Activated effector memory CD4-positive, alpha-beta T cell treated with anti-CD3 and anti-CD28 coated beads, Interleukin-2, amount 50 U/mL, for 16 hours (primary cell): ENCODE measurements at places on chromosomes 2 and 18.

DNA sequence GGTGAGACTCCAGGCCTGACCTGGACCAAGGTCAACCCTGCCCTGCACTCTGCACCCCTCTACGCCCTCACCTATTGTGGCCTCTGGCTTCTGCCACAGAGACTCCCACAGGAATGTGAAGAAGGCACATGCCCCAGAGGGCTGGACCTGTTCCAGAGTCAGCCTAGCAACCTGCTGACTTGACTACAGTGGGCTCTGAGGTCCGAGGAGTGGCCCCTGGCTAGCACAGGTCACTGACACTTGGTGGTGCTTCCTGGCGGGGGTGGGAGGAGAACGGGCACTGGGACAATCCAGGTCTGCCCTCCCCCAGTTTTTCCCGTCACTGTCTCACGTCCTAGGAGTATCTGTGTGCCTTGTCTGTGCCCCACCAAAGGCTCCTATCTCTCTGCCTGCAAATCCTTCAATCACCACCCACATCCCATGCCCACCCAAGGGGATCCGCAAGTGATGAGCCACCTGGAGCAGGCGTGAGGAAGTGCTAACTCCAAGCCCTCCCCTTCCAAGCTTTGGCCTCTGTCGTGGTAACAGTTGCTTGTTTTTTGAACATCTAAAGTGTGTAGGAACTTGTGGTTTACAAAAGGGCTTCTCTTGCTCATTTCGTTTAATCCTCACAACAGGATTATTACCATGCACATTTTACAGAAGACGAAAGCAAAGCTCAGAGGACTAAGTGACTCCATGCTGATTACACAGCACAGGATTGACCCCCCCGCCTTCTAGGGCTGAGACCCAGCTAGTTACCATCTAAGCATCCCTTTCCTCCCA is 86.2 kb downstream of the MCFD2 start:
- DNase-seq, result peak; percentile 48

GRCh38 chr2:145065342-145065741 is 545.4 kb upstream of the ZEB2 start:
- no peak for DNase-seq

DNA sequence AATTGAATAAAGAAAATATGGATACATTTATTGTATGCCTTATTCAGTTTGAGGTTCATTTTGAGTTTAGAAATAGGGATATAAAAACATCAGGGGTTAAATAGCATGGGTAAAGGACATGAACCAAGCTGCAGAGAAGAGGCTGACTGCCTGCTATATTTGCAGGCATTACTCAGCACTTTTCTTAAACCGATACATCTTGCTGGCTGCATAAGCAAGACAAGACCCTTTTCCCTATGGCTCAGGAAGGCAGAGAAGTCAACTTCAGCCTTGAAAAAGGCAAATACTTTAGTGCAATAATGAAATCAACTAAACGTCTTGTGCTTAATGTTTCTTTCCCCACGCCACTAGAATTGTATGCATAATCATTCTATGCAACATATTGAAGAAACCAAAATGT is 36.4 kb downstream of the SCN1A start:
- no peak for DNase-seq

GRCh38 chr2:60954139-60954538 is 63.4 kb upstream of the PEX13 start:
- no peak for DNase-seq

DNA sequence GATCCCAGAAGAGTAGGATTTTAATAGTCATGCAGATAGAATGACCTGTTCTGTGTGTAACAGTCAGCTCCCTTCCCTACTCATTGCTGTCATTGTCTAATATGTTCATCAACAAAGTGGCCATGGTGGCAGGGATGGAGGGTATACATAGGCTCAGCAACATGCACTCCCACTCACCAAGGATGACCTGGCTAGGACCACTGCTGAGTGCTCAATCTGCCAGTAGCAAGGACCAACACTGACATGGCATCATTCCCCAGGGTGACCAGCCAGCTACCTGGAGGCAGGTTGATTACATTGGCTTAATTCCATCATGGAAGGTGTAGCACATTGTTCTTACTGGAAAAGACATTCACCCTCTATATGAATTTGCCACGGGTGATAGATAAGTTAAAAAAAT is 401.7 kb upstream of the CELF4 start:
- DNase-seq, result no peak

GRCh38 chr2:147760984-147761383 is 83.8 kb upstream of the ACVR2A start:
- DNase-seq, result no peak

DNA sequence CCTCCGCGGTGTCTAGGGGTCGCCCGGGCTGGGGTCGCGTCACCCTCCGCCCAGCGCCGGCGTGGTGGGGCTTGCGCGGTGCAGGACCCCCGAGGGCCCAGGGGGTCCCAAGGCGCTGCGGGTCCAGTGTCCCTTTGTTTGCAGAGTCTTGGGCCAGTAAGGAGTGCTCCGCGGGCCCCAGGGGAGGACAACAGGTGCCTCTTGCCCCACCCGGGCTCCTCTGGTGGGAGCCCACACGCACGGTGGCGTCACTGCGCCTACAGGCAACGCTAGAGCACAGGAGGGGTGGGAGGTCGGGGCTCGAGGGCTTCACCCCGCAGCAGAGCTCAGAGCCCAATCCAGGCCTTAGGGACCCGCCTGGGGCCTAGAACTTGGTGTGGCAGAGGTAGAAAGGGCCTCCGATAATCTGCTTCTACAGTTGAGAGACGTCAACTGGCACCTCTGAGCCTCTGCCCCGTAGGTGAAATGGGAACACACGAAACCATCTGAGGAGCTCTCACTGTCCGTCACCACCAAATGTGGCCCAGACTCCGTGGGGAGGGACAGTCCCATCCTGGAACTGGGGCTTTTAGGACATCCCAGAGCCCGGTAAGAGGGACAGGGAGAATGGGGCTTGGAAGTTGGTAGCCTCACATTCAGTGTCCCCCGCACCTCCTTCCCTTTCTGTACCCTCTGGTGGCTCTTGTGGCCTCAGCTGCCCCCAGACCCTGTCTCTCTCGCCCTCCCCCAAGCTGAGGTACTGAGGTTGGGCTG is 1.4 kb downstream of the ARID5A start:
- DNase-seq, result peak; percentile 86

- no peak for DNase-seq
These were observed 124.8 kb downstream of the PARD3B start for GRCh38 chr2:204670124-204670523.

GRCh38 chr2:35246702-35247101 is 1108.9 kb upstream of the CRIM1 start:
- DNase-seq, result no peak

GRCh38 chr18:3867236-3867635 is 417.3 kb downstream of the TGIF1 start:
- DNase-seq, result no peak

DNA sequence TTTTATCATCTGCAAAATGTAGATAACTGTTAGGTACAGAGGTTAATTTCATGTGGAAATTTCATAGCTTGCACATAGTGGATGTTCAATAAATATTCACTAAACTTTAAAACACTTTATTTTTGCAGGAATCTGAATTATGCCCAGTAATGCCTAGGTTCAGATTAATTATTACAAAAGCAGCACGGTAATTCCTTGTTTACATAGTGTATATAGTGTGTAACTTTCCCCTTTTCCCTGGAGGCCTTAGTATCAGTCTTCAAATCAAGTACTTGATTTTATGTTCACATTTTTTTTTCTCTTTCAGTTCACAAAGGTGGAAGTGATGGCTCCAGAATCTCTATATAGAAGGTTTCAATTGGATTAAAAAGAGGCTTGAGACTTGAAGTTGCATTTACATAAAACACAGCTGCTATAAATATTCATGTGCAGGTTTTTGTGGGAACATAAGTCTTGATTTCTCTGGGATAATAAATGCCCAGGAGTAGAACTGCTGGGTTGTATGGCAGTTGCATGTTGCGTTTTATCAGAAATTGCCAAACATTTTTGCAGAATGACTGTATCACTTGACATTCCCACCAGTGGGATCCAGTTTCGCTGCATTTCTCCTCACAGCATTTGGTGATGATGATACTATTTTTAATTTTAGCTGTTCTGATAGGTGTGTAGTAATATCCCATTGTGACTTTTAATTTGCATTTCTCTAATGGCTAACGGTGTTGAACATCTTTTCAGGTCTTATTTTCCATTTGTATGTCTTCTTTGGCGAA is 27.6 kb upstream of the LGALSL start:
- DNase-seq, result no peak

GRCh38 chr18:30440351-30440750 is 602.2 kb downstream of the DSC3 start:
- DNase-seq, result no peak

- DNase-seq, result peak; percentile 91
These were observed 749 bp upstream of the EIF2AK3 start for GRCh38 chr2:88627856-88628570.

DNA sequence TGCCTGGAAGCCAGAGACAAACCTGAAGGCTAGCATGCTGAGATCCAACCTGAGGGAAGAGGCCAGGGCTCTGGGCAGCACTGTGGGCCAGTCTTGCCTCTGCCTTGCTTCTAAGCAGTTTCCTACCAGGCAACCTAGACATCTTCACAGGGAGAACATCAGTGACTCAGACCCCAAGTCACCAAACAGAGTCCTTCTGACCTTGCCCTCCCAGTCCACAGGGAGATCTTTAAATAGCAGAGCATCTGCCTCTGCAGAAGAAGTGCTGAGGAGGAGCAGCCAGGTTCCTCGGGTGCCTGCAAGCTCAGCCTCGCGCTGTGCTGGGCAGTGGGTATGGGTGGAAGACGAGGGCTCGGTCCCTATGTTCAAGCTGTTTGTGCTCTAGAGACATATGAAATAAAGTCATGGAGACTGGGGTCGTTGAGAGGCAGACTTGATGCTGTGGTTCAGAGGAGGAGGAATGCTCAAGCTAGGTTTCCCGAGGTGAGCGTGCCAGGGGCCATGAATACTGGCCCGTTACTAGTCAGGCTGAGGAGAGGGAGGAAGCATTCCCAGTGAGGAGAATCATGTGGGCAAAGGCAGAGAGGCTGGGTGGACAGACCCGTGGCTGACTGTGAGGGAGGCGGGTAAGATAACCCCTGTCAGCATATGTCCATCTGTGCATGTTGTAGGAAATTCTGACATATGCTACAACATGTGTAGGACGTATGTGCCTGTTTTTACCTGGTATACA is 66.5 kb downstream of the BOLA3 start:
- DNase-seq, result no peak

DNA sequence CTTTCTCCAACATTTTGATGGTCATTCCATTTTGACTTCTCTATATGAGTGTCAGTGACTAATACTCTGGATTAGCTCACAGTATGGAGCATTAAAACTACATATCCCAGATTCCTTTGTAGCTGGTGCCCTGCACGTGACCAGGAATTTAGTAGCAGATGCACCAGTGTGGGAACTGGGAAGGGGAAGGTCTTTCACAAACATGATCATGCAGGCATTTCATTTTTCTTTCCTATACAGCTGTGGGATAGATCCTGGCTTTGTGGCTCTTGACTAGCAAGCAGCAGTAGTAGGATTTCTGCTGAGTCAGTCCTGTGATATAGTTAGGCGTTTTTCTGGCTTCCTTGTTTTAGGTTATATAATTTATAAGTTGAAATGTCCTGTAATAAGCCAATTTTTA is 971.0 kb upstream of the CDH2 start:
- DNase-seq, result no peak

DNA sequence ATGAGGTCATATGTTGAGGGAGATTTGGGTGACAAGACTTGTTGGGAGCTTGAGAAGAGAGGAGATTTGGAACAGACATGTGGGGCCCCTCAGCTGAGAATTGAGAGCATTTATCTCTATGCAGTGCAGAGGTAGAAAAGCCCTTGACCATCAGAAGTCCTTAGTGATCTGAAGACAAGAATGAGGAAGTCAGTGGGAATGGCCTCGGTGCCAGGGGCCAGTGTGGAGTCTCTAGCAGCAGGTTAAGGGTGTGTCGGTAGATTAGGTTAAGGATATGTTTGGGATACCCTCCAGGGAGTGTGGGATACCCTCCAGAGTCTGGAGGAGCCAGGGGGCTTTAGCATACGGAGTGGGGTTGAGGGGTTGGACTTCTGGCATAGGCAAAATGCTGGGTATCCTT is 41.6 kb downstream of the FBXO48 start:
- DNase-seq, result no peak

- peak; percentile 96 for DNase-seq
These were observed 1.2 kb downstream of the SP3 start for GRCh38 chr2:173963817-173964564.

- no peak for DNase-seq
These were observed 10.9 kb downstream of the UXS1 start for GRCh38 chr2:106183101-106183696.

DNA sequence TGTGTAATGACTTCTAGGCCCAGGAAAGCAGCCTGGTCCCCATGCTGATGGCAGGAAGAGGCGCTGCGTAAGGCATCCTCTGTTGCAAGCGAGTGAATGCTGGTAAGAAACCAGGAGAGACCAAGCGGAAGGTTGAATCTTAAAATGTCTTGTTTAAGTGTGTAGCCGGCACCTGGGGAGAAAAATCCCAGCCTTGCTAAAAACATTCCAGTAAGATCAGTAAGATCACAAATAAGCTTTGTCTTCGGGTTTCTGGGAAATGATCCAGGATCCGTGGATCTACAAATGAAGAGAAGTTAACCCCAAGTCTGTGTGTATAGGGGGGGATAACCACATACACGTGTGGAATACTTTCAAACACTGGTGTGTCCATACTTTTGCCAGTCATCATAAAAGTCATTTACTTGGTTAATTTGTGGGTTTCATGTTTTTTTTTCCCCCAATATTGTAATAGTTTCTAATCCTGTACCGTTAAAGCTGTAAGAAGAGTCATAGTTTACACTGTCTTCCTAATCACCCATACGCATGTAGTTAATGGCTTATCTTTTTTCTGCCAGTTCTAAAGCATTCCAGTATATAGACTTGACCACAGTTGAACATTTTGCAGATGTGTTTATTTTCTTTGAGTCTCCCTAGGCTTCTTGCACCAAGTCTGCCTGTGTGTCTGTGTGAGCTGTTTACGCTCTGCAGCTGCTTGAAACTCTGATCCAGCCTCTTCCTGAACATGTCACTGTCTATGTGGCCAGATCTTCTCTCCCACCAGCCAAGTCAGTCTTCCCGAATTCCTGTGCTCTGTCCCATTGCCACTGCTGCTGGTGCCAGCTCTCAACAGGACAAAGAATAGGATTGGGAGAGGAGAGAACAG is 135.9 kb upstream of the ARL4C start:
- no peak for DNase-seq

DNA sequence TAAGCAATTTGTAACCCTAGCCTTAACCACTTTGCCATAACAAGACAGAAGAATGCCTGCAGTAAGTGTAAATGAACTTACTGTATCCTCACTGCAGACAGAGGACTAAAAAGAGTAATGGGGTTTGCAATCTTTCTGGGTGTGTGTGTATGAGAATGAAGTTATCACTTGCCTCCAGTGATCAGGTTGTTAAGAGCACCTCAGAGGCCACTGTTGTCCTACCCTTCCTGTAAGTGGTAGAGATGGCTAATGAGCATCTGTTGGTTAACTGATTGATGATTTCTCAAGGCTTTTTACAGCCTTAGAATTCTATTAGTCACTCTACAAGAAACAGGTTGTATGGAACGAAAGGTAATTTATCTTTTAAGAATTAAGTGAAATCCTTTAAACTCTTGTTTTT is 27.6 kb upstream of the GTF2A1L start:
- no peak for DNase-seq

- peak; percentile 66 for DNase-seq
These were observed 874 bp downstream of the NDUFAF7 start for GRCh38 chr2:37232131-37232933.
